ENCODE measurements at places on chromosomes 6 and 20.

DNA sequence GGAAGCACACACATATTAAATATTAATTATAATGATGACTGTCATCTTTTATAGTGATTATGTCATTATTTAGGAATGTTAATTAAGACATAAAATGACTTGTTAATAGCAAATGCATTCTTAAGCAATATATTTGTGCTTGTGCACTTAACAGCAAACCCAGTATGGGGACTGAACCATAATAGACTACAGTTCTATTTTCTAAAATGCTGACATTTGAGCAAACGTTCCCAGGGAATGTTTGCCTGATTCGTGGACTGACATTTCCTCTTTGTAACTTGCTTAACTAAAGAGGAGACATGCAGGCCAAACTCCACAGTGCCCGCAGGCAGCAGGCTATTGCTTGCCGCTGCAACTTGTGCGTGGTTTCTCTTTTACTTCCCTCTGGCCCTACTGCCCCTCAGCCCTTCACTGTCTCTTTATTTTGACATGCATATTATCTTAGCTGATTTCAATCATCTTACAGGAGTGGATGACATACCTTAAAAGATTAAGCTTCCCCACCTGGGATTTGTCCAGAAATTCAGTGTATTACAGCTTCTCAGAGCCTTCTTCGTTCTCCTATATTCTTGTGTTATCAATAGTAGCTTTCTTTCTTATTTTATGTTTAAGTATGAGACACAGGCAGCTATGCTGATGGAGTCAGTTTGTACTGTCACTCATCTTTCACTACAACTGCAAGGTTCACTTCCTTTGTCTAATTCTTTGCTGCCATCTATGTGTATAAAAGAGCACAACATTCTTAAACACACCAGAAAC is 141.5 kb downstream of the GMDS start:
- DNase-seq, result peak; percentile 70

- no peak for DNase-seq
Observed at GRCh38 chr6:44245391-44245911, 1.4 kb upstream of the HSP90AB1 start.

DNA sequence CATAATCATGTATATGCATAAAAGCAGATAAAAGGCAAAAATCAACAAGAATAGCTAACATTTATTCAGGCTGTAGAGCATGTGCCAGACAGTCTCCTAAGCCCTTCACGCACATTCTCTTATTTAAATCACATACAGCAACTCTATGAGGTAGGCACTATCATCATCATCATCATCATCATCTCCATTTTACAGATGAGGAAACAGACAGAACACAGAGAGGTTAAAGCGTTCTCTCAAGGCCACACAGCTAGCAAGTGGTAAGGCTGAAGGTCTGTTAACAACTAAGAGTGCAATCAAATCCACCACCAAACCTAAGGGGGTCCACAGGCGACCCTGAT is 857 bp upstream of the PLEKHG1 start:
- no peak for DNase-seq

- no peak for DNase-seq
Observed at GRCh38 chr6:105135907-105136430, 43.8 kb downstream of the POPDC3 start.

DNA sequence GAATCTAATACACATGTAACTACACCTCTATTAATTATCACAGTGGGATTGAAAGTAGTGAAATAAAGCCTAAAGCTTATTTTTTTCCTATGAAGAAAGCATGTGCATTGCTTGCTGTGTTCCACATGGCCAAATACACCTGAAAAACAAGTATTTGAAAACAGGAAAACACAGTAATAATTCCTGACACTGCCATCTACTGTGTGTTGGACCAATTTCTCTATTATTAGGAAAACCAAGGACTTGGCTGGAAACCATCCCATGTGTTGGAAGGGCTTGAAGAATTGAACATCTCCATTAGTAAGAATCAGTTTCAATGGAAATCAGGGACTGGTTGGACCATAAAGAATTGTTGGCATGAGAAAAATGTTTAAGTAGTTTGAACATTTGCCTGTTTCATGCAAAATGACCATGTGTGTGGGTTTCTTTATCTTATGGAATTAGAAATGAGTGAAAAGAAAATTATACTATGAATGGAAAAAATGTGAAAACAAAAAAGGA is 124.1 kb downstream of the PHF3 start:
- peak; percentile 15 for DNase-seq

DNA sequence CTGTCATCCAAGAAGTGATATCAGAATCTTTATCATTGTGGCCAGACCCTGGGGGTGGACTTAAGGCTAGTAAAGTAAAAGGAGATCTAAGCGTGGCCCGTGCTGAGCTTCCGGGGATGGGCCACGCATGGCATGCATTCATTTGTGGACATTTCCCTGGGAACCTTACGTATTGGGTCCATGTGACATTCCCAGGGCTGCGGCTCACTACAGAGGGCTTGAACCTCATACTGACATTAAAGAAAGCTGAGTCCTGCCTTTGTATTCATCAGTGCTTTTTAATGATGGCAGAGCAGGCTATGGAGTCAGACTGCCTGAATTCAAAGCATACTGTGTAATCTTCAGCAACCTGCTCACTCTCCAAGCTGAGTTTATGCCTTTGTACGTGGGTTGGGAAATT is 152.2 kb upstream of the AFDN start:
- DNase-seq, result no peak

DNA sequence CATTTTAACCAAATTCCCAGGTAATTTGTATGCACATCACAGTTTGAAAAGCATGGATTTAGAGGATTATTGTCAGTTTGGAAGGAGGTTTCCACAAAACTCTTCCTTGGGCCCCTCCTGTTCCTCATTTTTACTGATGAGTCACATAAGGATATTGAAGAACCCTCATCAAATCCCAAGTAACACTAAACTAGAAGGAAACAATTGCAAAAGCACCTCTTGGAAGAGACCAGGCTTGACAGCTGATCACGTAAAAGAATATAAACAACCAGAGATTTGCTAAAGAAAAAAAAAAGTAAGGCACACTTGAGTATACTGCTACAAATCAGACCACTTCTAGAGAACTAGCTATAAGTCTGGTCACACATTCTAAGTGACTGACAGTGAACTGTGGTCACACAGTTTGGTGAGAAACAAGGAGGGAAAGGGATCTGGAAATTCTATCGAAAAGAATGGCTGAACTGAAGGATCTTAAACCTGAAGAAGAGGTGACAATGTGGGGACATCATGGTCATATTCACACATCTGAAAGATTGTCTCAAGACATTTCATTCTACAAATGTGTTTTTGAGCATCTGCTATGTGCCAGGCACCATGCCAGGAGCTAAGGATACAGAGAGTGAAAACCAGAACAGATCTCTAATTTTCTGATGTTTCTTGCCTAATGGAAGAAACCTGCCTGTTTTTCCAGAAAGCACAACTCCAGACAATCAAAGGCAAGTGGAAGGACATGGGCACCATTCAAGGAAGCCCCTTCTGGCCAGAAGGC is 24.1 kb downstream of the ZHX3 start:
- no peak for DNase-seq

GRCh38 chr6:44702292-44702691 is 314.8 kb downstream of the CDC5L start:
- DNase-seq, result no peak
